ENCODE measurements at places on chromosomes 12 and 14.

GRCh38 chr14:80136358-80136757 is 74.9 kb downstream of the DIO2 start:
- peak; percentile 16 for DNase-seq

DNA sequence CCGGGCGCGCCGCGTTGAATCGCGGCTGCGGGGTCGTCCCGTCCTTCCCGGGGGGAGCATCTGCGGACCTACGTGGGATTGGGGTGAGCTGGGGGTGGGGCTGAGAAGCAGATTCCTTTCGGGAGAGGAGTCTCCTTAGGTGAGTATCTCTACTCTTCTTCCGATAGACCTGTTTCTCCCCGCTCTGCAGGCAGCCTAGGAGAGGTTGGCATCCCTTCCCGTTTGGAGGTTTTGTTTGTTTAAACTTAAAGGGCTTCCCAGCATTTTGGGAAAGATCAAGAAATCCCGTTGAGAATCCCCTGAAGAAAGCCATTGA is 411 bp downstream of the TTLL5 start:
- no peak for DNase-seq

DNA sequence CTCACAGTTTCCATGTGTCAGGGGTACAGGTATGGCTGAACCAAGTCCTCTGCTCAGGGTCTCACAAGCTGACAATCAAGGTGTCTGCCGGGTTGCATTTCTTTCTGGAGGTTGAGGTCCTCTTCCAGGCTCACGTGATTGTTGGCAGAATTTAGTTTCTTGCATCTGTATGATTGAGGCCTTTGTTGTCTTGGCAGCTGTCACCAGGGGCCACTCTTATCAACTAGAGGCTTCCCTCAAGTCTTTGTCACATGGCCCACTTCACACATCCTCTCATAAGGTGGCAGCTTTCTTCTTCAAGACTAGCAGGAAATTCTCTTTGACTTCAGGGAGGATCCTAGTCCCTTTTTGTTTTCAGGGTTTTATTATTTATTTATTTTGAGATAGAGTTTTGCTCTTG is 46.0 kb upstream of the FOS start:
- DNase-seq, result no peak

- no peak for DNase-seq
Measured at GRCh38 chr12:11744410-11744801, 94.9 kb downstream of the ETV6 start.

All from NCI-H226 (cell line).